D721Med (cell line): ENCODE measurements at places on chromosomes 4 and X.

DNA sequence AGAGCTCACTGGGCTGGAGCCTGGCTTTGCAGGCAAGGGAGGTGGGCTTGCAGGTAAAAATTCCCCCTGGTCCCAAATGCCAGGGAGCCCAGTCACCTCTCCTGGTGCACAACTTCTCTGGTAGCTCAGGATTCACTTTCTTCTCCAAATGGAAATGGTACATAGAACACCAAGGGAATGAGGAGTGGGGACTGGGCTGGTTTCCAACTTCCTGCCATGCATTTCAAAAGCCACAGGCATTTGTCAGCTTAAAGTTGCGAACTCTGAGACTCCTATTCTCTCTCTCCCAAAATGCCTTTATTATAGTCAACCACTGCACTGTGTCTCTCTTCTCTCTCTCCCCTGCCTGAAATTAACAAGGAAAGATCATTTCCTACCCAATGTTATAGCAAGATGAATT, 177.3 kb downstream of the GRIA3 start:
- no peak for DNase-seq

- no peak for DNase-seq
Measured at GRCh38 chrX:15274946-15275345, 5.1 kb upstream of the ASB9 start.

- DNase-seq, result no peak
Measured at GRCh38 chr4:142452161-142452855, 393.8 kb downstream of the INPP4B start.

DNA sequence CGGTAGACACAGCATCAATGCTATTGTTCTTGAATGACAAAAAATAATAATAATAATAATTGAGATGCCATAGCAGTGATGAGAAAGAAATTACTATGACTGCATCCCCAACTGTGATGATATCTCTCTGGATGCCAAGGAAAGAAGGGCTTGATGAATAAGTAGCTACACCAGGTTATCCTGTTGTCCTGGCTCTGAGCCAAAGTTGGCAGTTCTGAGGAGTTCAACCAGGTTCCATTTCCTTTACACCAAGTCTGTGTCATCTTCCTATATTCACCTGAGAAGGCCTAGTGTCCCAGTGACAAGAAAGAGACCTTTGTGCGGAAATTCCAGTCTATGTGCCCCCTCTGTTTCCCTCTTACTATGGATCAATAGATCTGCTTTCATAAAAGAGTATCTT, 3.4 kb upstream of the MAML3 start:
- DNase-seq, result no peak

GRCh38 chrX:69387567-69388487, 116.3 kb upstream of the NALF2 start:
- peak; percentile 24 for DNase-seq

GRCh38 chr4:52251864-52252263, 200.8 kb downstream of the SPATA18 start:
- DNase-seq, result no peak

- DNase-seq, result no peak
Measured at GRCh38 chrX:2677764-2678163, 13.3 kb upstream of the CD99 start.

DNA sequence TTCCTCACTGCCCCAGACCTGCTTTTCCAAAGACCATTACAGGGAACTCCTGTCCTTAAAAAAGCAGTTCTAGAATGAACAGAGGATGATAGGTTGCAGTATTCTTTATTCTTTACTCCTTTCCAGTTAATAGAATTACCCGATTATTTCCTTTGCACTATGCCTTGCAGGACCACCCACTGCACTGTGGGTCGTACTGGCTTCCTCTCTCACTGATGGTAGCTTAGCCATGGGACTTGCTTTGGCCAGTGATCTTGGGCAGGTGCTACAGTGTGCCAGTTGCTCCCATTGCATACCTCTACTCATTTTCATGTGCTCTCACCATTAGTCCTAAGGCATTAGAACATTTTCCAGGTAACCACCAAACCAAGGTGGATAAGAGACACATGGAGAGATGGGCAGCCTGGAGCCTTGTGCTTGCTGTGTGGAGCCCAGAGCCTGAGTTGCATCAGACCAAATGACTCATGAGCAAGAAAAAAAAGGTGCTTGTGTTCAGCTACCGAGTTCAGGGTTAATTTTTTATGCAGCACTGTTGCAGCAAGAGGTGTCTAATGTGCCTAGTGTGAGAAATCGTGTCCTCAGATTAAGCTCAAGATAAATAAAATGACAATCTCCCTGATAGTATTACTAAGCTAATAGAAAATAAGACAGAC, 7.6 kb upstream of the UNC5C start:
- no peak for DNase-seq

DNA sequence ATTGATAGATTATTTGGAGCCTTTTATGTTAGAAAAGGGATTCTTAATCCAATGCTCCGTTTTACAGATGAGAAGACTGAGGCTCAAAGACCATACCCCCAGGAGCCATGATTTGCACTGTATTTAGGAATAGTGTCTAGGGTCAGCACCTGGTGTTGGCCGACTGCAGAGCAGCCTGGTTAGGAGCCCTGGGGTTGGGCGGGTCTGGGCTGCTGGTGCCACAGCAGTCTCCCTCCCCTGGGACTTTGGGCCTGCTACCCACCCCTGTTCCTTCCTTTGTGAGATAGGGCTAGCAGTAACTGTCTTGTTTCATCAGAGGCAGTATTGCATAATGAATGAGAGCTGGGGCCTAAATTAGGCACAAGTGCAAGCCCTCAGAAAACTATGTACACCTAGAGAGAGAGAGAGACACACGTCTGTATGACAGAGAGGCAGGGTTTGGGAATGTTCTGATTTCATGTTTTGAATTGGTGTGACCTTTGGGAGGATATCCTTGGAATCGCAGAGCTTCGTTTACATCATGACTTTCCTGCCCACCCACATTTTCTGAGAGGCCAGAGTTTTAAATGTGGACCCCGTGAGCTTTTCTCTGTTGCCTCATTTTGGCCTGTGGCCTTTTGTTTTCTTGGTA, 111.7 kb downstream of the PTTG2 start:
- no peak for DNase-seq

GRCh38 chr4:68953056-68953596, 1.5 kb upstream of the UGT2A3 start:
- no peak for DNase-seq

- DNase-seq, result no peak
Measured at GRCh38 chrX:120147537-120147936, 10.9 kb upstream of the RHOXF2 start.

DNA sequence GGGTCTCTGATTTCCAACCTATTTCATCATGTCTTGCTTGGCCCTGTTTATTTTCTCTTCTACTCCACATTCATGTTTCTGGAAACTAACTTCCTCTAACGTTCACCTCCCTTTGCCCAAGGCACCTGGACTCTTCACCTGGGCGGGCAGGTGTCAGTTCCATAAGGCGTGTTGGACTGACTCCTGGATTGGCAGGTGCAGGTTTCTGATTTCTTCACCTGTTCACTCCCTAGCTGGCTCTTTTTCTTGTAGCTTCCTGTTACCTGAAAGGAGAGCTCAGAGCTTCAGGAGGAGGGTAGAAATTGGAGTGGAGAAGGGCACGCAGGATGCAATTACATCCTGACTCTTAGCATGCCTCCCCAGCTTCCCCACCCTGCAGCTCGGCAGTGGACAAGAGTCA, 350.8 kb upstream of the KLF3 start:
- no peak for DNase-seq

- no peak for DNase-seq
Measured at GRCh38 chr4:88255111-88255510, 29.2 kb downstream of the PPM1K start.

- no peak for DNase-seq
Measured at GRCh38 chrX:11934089-11934488, 176.1 kb downstream of the MSL3 start.

- no peak for DNase-seq
Measured at GRCh38 chr4:5813882-5814255, 79.0 kb downstream of the CRMP1 start.

GRCh38 chr4:128565054-128565453, 244.4 kb upstream of the JADE1 start:
- DNase-seq, result no peak

GRCh38 chrX:137479386-137479785, 86.5 kb upstream of the ZIC3 start:
- no peak for DNase-seq

DNA sequence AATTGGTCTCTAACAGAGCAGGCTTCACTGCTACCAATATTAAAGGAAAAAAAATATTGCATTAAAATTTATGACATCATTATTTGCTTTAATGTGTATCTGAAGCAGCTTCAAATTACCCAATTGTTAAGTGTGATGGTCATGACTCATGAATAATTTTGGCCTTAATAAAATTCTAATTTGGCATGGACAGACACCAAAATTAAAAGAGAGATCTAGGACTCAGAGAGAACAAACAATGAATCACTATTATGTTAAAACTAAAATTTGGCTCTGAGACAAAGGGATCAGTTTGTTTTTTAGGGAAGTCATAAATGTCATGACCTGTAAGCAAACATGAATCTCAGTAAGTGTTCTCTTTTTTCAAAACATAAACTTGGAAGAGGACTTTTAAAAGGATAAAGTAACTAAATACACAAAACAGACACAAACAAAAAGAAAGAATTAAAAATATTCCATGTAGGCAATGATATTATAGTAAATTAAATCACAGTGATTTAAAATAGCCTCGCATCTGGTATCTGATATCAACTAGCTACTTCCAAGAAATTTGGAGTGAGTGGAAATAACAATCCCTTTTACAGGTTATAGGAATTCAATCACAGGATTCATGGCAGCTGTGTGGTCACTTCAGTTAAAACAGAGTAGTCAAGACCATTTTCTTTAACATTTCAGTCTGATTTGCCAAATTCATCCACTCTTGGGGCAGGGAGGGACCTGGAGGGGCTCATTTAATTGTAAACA, 11.6 kb downstream of the VEGFC start:
- no peak for DNase-seq

GRCh38 chrX:20159797-20160385, 18.3 kb upstream of the EIF1AX start:
- DNase-seq, result no peak
